ENCODE measurements at places on chromosomes 11 and 22.

- no peak for DNase-seq
Observed at GRCh38 chr11:2813141-2813908, 72.2 kb downstream of the CDKN1C start.

DNA sequence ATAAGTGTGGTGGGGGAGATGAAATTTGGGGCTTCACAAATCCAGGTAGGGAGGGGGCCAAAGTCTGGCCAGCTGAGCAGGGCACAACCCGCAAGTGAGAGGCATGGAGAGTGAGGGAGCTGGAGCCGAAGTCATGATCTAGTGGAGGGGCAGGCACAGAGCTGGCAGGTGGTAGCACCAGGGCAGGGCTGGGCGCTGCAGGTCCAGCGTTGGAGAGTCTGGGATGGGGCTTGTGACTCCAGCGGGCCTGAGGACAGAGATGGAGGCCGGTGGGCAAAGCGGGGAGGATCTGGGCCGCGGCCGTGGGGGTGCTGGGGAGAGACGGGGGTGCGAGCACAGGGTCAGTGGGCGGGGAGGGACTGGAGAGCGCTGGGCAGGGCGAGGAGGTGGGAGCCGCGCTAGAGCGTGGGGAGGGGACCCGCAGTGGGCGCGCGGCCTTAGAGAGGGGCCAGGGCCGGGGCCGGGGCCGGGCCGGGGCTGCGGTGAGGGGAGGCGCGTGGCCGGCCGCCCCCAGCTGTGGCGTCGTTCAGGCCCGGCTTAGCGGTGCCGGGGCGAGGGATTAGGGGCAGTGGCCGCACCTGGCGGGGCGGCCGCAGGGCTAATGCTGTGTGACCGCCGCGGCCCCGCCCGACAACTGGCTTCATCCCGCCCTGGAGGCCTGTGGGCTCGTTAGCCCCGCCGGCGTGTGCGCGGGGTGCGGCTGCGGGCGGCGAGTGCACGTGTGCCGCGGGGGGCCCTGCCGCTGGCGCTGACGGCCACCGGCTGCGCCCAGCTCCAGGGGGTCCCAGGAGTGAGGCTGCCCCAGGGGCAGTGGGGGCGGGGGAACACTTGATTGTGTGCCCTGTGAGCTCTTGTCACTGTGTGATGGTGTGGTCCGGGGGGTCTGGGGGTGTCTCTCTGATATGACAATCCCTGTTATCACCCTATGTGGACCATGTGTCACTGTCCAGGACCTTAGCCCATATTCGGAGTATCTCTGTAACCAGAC is 23.6 kb upstream of the MYOD1 start:
- DNase-seq: no peak

- peak; percentile 53 for DNase-seq
Observed at GRCh38 chr11:83157594-83158356, 844 bp downstream of the PCF11 start.

DNA sequence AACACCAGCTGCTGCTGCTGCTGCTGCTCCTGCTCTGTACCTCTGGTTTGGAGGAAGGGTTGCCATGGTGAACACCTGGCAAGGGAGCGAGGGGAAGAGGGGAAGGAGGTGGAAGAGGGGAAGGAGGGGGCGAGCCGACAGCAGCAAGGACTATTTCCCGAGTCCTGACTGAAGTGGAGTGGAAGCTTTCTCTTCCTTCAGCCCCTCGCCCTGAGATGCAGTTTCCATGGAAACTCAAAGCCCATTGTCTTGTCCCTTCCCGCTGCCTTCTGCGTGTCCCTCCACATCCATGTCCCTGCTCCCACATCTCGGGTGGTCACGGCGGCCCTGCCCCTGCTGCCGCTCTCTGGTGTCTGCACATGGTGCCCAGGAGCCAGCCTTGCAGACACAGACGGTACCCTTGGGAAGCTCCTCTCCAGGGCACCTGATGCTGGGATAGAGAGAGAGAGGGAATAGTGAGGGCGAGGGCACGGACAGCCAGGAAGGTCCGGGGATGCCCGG is 28.6 kb downstream of the FAM83F start:
- no peak for DNase-seq
